ENCODE measurements at places on chromosomes 4 and X. TPM values are rescaled to one million over a fixed set of nuclear protein-coding genes. Genes with fewer than 3 reads are reported as not detected.

- DNase-seq = peak; percentile 12
Observed at GRCh38 chrX:54248309-54248708, 65.3 kb upstream of the FAM120C start.

GRCh38 chrX:43106009-43106408 lies 328.0 kb upstream of the PPP1R2C start:
- DNase-seq = no peak

- no peak for DNase-seq
Observed at GRCh38 chr4:48748949-48749596, 31.0 kb downstream of the FRYL start.

- no peak for DNase-seq
Observed at GRCh38 chr4:30790998-30791397, 70.8 kb downstream of the PCDH7 start.

DNA sequence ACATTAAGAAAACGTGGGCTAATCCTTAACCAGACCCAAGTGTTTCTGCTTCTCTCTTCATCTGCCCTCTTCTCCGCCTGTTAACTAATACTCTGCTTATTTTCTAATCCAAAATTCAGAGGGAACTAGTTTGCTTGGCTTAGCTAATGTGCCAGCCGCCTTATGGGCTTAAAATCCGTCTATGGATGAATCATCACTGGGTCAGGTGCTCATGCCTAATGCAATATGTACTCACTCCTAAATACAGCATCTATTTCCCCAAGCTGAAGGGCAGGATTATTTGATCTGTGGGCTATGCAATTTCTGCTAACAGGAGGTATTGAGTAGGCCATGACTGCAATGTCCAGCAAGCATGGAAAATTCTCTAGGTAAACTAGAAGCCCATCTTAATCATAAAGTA lies 12.4 kb downstream of the DYNLT3 start:
- DNase-seq = no peak

DNA sequence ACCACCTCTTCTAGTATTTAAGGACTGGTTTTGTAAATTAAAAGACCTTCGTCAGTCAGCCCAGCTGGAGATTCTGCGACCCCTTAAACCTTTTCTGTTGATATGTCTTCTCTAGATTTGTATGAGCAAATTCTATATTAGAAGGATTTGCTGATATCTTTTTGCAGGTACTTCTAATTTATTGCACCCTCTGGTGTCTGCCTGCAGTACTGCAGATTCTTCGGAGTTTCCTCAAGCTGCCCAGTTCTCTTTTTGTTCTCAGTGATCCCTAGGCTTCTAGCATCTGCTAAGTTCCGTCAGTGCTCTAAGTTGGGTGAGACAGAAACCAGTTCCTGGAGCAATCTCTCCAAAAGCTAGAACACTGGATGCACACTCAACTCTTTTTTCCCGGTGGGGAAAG lies 545.2 kb downstream of the C4orf33 start:
- peak; percentile 27 for DNase-seq

DNA sequence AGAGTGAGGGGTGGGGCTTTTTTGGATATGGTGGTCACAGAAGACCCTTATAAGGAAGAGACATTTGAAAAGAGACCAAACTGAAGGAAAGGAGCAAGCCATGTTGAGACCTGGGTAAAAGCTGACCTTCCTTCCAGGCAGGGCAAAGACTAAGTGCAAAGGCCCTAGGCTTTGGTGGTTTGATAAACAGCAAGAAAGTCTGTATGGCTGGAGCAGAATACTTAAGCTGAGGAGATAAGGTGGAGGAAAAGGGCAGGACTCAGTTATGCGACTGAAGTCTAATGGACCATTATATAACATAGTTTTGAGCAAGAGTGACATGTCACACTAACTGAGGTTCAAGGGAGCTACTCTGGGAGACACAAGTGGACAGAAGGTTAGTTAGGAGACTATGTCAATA lies 20.0 kb downstream of the SH3RF1 start:
- DNase-seq = peak; percentile 27

FAM47E gene
- not detected for total RNA-seq

ARHGAP10 gene
- 8.3 TPM for total RNA-seq

Data from Caki2 (cell line).